ENCODE measurements at places on chromosomes 2 and 18.
A peak's percentile ranks its signal among the peaks of the same experiment; 100 is the strongest.

DNA sequence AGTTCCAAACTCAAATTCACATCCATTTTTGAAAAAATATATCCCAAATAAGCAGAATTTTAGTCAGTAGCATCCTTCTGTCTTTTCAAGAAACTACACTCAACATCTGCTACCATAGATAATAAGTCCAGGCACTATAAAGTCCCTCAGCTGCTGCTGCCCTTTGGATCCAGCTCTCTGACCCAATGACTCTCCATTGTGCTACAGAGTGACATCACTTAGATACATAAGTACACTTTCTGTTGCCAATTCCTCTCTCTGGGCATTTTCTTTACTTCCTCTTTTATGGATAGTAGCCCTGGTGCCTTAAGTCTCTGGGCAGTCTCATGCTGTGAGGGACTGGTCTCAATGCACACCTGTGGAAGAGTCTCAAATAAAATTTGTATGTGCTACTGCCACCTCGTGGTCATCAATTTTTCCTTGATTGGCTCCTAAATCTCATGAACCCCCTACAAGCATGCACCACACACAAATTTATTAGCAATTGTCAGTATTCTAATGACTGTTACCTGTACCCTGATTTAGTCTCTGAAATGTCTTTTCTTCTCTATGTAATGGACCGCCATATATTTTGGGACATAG lies 219.2 kb downstream of the LRP1B start:
- no peak for DNase-seq

DNA sequence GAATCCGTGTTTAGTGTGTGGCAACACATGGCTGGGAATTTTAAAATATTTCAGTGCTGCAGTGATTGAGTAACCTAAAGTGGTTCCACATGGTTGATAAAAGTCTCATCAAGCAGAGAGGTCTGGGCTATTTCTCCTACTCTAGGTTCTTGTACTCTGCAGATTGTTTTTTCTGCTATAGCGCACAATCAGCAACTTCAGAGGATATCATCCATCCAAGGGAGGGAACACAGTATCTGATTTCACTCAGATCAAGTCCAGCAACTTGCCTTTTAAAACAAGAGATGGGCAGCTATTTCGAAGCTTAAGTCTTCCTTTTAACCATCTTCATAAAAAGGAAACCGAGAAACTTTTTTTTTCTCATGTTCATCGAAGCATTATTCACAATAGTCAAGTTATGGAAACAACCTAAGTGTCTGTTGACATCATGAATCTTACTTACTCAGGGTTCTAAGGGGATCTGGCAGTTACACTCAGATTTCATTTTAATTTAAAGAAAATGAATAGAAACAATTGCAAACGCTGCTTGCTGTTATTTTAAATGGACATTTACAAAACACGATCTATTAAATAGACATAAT lies 172.7 kb upstream of the TRIB2 start:
- DNase-seq: peak; percentile 16

- peak; percentile 51 for DNase-seq
Measured at GRCh38 chr2:160440888-160441287, 52.7 kb downstream of the RBMS1 start.

DNA sequence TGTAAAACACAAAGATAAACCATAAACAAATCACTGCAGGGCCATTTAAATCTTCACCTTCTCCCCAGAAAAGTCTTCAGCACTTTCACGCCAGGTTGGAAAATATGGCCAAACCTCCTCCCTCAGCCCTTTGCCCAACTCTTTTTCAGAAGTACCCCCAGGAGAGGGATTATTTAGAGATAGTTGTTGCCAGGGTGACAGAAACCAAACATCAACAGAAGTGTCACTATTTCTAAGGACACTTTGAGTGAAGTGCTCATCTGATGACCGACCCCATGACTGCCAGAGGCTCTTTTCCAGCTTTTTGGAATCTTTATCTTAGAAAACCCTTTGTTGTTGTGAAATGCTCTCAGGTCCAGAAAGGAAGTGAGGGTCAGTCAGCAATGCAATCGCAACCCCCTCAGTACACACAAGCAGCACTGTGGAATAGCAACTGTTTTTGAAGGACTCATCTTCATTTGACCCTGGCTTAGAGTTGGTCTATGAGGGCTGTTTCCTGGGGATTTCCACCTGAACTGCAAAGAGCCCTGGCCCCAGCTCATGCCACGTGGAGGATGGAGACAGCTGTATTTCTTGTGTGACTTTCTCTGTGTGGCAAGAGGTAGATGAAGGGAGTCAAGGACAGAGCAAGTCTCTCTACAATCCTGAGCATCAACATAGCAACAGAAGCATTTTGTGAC lies 114.0 kb upstream of the STON1 start:
- peak; percentile 25 for DNase-seq

DNA sequence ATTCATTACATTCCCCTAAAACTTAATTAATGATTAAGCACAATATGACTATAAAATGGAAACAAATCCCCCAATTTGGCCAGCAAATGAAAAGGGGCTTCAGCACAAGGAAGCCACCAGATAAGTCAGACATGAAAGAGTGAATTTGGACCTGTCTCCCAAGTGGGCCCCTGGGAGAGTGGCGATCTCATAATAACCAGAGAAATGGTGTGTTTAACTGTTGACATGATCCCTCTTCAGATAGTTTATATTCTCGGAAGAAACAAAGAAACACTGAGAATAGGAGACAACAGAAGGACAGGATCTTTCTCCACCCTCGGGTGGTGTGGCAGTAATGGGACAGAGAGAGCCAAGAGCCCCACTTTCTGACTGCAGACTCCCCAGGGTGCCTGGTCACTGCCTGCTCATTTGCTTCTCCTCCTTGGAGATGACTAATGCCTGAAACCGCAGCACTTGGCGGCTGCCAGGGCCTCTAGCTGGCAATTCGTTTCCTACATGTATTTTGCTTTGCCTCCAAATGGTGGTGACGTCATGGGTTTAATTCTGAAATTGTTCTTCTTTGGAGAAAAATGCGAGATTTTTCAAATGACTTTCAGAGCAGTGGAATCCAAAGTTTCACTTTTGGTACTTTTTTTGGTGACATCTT lies 46.4 kb upstream of the SPP2 start:
- DNase-seq: no peak

DNA sequence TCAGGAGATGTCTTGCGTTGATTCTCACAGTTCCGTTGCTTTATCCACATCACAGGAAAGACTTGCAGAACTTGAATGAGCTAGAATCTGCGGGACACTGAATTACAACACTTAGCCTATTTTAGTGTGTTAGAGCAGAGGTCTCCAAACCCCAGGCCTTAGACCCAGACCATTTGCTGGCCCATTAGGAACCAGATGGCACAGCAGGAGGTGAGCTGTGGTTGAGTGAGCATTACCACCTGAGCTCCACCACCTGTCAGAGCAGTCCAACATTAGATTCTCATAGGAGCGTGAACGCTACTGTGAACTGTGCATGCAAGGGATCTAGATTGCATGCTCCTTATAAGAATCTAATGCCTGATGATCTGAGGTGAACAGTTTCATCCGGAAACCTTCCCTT lies 3.8 kb downstream of the MRPL30 start:
- no peak for DNase-seq

All from NCI-H345 (cell line).